ENCODE measurements at places on chromosomes 6 and 20.

DNA sequence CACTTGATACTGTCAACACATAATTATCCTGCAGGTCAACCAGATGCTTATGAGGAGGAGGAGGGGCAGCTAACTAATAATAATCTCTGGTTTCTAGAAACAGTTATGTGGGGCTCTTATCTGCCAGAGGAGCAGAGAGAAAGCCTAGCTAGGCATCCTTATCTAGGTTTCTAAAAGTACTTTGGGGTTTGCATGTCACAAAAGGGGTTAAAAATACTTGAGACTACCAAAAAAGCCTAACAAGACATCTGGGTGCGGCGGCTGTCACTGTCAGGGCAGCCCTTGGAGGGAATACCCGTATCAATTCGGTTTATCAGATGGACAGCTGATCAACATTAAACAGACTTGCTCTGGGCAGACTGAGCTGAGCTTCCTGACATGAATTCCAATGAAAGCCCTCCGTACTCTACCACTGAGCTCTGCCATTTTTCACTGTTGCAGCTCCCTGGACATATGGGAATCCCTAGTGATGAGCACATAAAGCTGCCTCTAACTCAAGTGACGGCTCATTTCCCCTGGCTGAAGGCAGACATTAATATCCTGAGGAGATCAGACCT, 166.6 kb downstream of the PDSS2 start:
- no peak for DNase-seq

- DNase-seq: no peak
Observed at GRCh38 chr6:40962241-40962640, 76.8 kb downstream of the UNC5CL start.

- DNase-seq: no peak
Observed at GRCh38 chr6:17417817-17418216, 24.4 kb downstream of the CAP2 start.

- DNase-seq: no peak
Observed at GRCh38 chr6:72524011-72524645, 97.7 kb upstream of the KCNQ5 start.

DNA sequence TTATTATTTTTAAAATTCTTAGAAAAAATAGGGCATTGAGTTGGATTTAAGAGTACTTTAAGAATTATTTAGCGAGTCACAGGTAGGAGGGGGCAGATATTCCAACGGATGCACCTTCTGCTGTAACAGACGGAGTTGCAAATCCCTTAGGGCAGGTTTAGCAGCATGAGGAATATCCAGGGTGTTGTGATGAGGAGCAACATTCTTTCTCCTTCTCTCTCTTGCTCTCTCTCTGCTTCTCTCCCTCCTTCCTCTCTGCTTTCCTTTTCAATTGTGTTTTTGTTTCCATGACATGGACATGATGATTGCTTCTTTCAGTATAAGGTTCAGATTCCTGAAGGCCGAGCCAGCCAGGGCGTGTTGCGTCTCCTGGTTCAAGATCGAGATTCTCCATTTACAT, 28.9 kb downstream of the CDH26 start:
- DNase-seq: no peak

DNA sequence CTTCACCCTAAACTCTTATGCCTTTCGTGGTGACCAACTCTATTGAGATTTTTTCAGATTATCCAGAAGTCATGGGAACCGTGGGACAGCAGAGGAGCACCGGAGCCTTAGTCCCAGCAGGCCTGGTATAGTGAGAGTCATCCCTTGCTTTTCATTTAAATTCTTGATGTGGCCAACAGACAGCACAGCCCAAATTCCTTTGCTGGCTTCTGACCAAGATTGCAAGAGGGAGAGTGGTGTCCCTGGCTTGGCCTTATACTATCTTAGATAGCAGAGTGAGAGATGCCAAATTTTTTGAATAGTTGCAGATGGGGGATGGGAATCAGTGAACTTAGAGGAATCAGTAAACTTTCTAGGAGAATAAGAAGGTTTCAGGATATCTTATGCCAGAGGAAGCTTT, 7.8 kb downstream of the STX11 start:
- no peak for DNase-seq

- DNase-seq: no peak
Observed at GRCh38 chr6:137775227-137775626, 91.8 kb upstream of the TNFAIP3 start.

DNA sequence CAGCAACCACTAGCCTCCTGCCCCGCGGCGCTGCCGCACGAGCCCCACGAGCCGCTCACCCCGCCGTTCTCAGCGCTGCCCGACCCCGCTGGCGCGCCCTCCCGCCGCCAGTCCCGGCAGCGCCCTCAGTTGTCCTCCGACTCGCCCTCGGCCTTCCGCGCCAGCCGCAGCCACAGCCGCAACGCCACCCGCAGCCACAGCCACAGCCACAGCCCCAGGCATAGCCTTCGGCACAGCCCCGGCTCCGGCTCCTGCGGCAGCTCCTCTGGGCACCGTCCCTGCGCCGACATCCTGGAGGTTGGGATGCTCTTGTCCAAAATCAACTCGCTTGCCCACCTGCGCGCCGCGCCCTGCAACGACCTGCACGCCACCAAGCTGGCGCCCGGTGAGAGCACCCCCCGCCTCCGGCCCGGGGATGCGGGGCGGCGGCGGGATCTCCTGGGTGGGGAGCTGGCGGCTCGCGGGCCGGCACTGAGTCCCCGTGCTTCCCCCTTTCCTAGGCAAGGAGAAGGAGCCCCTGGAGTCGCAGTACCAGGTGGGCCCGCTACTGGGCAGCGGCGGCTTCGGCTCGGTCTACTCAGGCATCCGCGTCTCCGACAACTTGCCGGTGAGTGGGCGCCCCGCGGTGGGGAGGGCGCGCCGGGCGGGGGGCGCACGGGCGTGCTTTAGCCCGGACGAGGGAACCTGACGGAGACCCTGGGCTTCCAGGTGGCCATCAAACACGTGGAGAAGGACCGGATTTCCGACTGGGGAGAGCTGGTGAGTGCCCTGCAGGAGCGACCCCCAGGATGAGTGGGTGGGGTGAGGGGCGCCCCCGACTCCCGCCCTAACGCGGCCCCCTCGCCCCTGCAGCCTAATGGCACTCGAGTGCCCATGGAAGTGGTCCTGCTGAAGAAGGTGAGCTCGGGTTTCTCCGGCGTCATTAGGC, 585 bp downstream of the PIM1 start:
- no peak for DNase-seq

- no peak for DNase-seq
Observed at GRCh38 chr6:125107896-125108295, 45.7 kb upstream of the TPD52L1 start.

- DNase-seq: no peak
Observed at GRCh38 chr6:159609652-159610178, 83.3 kb downstream of the SOD2 start.

DNA sequence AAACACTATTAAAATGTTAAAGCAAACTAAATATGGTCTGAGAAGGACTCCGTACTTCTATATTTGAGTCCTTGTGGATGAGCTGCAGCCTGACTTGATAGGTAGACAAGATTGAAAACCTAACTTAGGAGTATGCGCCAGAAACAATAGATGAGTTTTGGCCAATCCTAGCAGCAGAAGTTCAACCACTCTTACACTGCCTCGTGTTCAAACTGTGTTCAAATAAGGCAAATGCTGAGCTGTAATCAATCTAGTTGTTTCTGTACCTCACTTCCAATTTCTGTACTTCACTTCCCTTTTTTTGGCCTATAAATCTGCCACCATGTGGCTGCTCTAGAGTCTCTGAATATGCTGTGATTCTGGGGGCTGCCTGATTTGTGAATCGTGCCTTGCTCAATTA, 13.2 kb upstream of the SERINC1 start:
- DNase-seq: no peak

DNA sequence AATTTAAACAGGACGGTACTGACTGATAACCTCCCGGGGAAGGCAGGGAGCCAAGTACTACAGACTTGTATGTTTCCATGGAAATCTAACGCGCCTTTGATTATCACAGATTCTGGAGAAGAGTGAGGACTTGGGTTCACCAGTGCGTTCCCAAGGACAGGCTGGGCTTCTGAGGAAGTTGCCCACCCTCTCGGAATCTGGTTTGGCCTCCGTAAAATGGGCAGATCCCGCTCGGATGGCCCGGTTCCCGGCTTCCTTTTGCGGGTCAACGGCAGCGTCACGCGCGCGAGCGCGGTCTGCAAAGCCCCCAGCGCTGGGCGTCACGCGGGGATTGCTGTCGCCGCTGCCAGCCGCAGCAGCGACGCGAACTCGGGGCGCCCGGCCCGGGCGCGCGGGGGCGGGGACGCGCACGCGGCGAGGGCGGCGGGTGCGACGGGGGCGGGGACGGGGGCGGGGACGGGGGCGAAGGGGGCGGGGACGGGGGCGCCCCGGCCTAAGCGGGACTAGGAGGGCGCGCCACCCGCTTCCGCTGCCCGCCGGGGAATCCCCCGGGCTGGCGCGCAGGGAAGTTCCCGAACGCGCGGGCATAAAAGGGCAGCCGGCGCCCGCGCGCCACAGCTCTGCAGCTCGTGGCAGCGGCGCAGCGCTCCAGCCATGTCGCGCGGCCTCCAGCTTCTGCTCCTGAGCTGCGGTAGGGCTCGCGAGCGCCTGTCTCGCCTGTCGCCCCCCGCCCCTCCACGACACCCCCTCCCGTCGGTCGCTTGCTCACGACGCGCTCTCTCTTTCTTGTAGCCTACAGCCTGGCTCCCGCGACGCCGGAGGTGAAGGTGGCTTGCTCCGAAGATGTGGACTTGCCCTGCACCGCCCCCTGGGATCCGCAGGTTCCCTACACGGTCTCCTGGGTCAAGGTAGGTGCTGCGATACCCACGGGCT, at the start of gene CD83:
CD83 (plus strand) TSS at position 615 of the 933 bp plus-strand sequence; CDS start at position 655, 40 bp downstream.
- peak; percentile 63 for DNase-seq

DNA sequence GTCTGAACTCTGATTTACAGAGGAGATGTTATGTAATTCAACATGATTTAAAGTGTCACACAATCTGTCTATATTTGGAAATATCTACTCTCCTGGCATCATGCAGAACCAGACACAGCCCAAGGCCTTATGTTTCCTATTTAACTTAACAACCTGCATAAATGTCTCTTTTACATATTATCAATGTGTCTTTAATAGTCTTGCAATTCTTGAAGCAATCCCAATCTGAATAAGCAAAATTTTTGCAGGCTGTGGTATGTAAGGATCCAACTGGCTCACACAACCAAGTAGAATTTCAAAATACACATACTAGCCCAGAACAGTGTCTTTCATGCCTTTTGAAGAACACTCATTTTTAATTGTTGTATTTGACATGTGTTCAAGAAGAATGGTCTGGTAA, 443.2 kb downstream of the MAFB start:
- no peak for DNase-seq

GRCh38 chr6:163438298-163438939, 23.9 kb downstream of the QKI start:
- no peak for DNase-seq

DNA sequence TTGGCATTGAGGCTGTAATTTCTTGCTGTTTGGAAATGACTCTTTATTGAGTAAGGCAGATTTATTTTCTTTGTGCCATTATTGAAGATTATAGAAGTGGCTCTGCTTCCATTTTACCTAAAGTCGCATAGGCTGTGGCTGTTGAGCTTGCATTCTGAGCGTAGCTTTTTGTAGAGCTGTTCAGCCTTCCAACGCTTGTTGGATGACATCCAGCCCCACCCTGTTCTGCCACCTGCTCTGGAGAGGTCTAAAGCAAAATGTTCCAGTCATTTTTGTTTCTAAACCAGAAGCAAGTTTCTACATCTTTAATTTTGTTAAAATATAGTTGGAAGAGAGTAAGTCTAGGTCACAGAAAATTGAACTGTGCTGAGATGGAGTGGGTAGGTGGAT, 24.4 kb downstream of the UST start:
- DNase-seq: no peak

GRCh38 chr6:19158586-19158985, 678.6 kb upstream of the ID4 start:
- DNase-seq: no peak

GRCh38 chr6:152453421-152453820, 183.7 kb downstream of the SYNE1 start:
- DNase-seq: no peak

DNA sequence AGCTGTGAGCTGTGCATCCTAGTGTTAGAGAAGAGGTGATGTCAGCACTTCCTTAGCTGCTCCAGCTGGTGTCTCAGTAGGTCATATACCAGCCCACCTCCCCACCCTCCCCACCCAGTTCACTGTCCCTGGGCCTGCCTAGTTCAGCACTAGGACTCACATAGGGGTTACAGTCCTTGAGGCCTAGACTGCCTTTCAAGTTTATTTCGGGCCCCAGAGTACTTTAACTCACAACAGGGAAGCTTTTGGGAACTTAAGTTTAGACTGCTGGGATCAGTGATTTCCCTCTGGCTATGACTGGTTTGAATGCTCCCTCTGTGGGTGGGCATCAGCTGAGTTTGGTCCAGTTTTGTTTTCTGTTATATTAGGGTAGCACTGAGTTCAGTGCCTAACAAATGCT, 139.2 kb upstream of the MMS22L start:
- DNase-seq: no peak

DNA sequence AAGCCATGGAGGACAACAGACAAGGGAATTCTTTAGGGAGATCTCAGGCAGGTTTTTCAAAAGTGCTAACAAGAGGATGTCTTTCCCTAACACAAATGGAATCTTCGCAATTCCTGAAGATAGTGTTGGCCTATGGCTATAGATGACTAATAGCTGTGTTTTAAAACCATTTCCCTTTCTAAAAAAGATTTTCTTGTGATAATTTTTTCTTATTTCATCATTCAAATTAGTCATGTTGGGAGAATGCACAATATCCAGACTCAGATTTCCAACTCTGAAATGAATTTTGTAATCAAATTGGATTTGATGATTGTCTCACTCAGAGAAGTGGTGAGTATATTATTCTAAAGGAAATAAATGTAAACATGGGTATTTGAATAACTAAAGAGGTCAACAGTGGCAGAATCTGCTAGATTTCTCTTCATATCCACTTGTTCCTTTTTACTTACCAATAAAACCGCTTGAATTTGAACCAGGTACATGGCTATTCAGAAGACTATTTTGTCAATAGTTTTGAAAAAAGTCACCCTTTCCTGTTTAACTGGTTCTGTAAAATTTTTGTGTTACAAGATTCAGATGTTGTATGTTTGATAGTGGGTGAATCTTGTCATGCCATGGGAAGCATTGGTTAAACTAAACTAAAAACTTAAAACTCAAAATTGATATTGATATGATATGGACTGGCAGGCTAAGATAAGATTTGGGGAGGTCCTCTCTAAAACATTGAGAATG, 1223.7 kb upstream of the EYS start:
- DNase-seq: no peak

GRCh38 chr6:92892626-92893170, 526.7 kb downstream of the EPHA7 start:
- no peak for DNase-seq

DNA sequence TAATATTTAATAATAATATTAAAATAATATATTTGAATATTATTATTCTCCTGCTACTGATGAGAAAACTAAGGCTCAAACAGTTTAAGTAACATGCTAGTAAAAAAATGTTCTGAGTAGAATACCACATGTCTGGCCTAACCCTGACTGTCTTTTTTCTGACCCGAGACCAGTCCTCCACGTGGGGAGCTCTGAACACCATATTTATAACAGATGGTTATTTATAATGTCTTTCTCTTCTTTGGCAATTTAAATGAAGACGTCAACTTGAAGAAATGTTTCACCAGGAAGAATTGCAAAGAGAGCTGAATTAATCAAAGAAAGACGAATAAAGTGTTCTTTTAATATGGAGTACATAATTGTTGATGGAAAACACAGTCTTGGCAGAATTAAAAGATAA, 82.0 kb downstream of the SLC22A3 start:
- no peak for DNase-seq

Measured in HuH-7.5 (cell line).